ENCODE measurements at places on chromosomes 11 and 22.

- peak; percentile 85 for DNase-seq
Measured at GRCh38 chr11:61954851-61955421, 4.8 kb downstream of the BEST1 start.

- no peak for DNase-seq
Measured at GRCh38 chr22:19488285-19488684, 8.6 kb downstream of the CDC45 start.

- no peak for DNase-seq
Measured at GRCh38 chr22:19759427-19760057, 1.0 kb upstream of the TBX1 start.

- DNase-seq, result no peak
Measured at GRCh38 chr11:117697319-117697718, 99.7 kb downstream of the DSCAML1 start.

- no peak for DNase-seq
Measured at GRCh38 chr22:49678137-49678841, 149.4 kb downstream of the BRD1 start.

DNA sequence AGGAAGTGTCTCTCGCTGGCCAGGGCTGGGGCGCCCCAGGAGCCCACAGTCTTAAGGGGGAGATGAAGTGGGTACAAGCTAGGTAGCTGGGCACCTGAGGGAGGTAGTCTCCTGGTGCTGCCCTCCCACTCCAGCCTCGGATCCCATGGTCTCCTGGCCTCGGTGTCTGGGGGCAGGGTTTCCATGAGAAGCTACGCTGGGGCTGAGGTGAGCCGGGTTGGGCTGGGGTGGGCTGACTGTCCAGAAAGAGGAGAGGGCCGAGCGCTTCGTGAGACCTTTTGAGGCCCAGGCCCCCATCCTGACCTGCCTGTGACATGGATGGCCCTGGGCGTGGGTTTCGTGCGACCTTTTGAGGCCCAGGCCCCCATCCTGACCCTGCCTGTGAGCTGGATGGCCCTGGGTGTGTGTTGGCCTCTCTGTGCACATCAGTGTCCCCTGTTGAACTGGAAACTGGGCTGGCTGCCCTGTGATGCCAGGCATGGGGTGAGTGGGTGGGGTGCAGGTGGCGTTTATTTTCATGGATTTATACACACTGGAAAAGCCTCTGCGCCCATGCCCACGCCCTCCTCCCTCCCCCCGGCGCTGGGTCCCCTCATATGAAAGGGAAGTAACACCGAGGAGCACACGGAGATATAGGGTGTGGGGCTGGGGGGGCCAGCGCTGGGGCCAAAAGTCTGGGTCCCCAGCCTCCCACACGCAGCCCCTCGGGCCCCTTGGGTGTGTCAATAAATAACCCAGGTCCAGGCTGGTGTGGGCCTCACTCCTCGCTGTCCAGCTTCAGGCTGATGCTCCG, 8.6 kb downstream of the AIP start:
- DNase-seq, result no peak

- DNase-seq, result peak; percentile 63
Measured at GRCh38 chr11:45110562-45110961, 35.9 kb upstream of the PRDM11 start.

GRCh38 chr11:65920372-65920802, 1.2 kb downstream of the DRAP1 start:
- DNase-seq, result no peak

GRCh38 chr22:22910272-22911240, 22.9 kb downstream of the IGLL5 start:
- no peak for DNase-seq

DNA sequence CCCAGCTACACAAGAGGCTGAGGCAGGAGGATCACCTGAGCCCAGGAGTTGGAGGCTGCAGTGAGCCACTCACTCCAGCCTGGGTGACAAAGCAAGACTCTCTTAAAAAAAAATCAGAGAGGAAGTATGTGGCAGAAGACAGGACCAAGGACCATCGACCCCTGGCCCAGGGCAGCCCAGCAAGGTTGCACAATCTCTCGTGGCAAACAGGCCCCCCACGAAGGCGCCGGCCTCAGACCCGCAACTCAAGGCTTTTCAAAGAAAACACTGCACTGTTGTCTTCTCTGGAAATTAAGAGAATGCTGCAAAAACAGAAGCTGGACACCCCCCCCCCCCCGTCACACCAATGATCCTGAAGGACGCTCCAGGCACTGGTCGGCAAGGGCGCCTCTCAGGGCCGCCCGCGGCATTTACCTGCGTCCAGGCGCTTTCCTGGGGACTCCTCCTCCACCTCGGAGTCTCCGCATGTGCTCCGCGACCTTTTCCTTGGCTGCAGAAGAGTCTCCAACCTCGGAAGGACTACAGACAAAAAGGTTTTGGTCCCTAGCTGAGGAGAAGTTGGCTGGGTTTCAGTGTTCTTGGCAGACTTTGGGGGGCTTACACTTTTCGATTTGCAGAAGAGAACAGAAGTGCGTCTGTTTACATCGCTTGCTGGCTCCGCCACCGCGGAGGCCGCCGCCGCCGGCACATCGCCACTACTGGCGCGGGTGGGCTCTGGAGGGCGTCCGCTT, 40.5 kb downstream of the BRD1 start:
- DNase-seq, result no peak

DNA sequence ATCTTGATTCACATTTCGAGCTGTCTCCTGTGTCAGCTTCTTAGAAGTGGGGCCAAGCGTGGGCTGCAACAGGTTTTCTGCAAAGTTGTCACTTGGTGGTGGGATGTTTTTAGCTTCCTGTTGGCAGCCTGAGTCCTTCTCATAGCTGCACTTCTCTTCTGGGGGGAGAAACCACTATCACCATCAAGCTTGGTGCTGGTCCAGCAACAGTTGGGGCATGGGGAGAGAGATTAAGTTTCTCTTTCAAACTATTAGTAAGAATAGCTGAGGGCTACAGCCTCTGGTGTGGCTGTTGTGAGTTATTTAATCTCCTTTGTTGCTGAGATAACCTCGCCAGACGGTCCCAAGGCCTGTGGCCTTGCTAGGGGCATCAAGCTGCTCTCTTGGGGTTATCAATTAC, 123.3 kb upstream of the CRYBB3 start:
- no peak for DNase-seq

DNA sequence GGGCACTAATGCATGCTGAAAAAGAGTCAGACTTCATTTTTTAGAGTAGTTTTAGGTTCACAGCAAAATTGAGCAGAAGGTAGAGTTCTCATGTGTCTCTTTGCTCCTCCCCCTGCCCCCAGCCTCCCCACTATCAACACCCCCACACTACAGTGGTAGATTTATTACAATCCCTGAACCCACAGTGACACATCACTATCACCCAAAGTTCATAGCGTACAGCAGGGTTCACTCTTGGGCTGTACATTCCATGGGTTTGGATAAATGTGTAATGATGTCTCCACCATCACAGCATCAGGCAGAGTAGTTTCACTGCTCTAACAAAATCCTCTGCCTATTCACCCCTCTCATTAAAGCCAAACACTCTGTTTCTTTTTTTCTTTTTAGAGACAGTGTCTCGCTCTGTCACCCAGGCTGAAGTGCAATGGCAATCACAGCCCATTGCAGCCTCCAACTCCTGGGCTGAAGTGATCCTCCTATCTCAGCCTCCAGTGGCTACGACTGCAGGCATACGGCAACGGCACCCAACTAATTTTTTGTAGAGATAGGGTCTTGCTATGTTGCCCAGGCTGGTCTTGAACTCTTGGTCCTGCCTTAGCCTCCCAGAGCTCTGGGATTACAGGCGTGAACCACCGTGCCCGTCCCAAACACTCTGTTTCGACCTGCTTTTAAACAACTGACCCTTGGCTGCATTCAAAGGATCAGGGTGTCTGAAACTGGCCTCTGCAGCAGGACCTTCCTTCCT, 4.1 kb downstream of the BEST1 start:
- DNase-seq, result peak; percentile 82

DNA sequence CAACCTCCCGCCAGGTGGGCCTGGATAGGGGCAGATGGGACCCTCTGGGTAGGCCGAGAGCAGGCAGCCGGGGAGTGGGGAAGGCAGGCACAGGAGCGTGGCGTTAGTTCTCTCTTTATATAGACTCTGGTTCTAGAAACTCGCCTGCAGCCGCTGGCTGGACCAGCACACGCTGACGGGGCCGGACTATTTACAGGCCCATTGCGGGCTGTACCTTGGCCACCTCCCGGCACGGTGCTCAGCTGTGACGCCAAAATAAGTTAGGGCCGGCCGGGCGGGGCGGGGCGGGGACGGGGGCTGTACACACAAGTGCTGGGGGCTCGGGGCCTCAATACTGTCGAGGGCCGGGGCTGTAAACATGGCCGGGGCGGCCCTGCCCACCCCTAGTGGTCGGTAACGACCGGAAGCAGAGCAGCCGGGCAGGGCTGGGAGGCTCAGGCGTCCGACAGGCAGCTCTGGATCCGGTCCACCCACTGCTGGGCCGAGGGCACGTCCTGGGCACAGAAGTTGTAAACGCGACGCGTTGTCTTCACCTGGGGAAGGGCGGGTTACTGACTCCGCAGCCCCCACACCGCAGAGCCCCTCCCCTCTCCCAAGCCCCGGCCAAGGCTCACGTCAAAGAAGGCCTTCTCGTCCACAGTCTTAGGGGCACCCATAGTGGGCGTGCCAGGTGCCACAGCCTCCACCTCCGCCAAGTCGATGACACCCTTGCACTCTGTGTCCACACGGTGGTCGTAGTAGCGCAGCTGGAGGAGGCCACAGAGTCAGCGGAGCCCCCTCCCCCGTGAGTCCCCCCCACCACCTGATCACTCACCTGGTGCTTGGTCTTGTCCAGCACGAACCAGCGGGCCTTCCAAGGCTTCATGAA, 27.9 kb downstream of the SBF1 start:
- DNase-seq, result no peak

DNA sequence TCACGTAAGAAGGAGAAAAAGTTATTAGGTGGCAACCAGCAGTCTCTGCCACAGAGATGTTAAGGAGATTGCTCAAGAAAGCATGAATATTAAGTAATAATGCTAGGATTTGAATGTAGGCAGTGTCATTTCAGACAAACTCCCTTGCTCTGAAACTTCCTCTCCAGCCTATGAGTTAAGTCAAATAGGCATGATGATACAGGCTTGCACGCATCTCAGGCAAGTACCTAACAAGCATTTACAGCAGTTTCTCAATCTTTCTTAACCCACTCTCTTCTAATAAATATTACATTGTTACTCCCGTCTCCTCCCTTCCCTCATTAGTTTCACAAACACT, 72.7 kb downstream of the RAB38 start:
- DNase-seq, result no peak

- no peak for DNase-seq
Measured at GRCh38 chr22:45496451-45496941, 6.2 kb upstream of the FBLN1 start.

DNA sequence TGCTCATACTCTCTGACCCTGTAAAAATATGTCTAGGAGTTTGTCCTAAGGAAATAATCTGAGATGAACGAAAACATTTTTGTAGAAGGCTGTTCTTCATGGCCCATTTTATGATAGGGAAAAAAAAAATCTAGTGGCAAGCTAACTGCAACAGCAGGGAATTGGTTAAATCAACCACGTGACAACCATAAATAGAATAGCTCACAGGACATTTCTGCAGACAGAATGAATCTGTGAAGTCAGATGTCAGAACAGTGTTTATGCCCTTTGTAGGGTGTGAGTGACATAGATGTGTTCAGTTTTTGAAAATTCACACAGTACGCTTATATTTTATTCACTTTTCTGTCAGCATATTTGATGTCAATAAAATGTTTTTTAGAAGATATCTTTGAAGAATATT, 16.1 kb downstream of the ARHGAP1 start:
- no peak for DNase-seq

DNA sequence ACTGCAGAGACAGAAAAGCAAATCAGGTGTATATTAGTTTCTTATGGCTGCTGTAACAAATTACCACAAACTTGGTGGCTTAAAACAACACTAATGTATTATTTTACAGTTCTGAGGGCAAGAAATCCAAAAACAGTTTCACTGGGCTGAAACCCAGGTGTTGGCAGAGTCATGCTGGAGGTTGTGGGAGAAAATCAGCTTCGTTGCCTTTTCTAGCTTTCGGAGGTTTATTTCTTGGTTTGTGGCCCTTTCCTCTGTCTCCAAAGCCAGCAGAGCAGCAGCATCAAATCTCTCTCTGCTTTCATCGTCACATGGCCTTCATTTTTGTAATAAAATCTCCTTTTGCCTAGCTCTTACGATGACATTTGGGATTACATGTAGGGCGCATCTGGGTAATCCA, 33.0 kb upstream of the OR6M1 start:
- DNase-seq, result no peak

GRCh38 chr11:66851239-66851596, 5.6 kb upstream of the LRFN4 start:
- no peak for DNase-seq

DNA sequence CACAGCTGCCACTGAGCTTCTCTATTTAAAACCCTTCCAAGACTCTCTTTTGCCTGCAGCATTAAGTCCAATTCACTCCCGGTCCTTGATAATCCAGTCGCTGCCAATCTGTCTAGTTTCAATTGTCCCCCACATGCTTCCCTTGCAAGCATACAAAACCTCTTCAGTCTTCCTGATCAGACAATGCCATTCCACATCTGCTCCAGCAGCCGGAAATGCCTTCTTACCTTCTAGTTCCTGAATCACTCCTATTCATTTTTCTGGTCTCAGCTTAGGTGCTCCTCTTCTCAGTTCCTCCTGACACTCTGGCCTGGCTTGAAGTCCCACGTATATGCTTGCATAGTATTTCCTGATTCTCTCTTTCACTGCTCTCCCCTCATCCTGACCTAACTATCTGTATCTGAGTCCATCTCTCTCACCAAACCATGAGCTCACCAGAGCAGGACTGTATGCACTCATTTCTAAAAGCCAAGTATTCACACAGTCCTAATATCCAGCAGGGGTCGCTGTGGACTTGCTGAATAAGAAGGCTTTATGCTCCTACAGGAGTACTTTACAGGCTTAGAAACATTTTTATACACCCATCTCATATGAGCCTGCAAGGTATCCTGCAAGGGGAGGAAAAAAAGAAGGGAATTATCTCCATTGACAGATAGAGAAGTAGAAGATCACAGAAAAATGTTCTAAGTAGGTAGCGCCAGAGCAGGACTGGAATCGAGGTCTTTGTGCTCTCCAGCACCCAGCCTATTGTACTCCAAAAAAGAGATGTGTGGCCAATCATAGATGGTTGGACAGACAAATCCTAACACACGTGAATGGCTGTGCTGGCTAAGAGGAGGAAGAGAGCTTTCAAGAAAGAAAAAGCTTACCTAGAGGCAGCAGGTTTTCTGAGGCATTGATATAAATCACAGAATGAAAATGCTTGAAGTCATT, 19.2 kb downstream of the XRRA1 start:
- DNase-seq, result peak; percentile 89

GRCh38 chr22:49524362-49524761, 303.3 kb downstream of the BRD1 start:
- no peak for DNase-seq
